CD4-positive, alpha-beta T cell treated with Interleukin-15 for 4 hours (primary cell): ENCODE measurements at places on chromosomes 2 and 18.

- no peak for DNase-seq
These were observed 16.4 kb upstream of the DLX2 start for GRCh38 chr2:172119089-172119488.

DNA sequence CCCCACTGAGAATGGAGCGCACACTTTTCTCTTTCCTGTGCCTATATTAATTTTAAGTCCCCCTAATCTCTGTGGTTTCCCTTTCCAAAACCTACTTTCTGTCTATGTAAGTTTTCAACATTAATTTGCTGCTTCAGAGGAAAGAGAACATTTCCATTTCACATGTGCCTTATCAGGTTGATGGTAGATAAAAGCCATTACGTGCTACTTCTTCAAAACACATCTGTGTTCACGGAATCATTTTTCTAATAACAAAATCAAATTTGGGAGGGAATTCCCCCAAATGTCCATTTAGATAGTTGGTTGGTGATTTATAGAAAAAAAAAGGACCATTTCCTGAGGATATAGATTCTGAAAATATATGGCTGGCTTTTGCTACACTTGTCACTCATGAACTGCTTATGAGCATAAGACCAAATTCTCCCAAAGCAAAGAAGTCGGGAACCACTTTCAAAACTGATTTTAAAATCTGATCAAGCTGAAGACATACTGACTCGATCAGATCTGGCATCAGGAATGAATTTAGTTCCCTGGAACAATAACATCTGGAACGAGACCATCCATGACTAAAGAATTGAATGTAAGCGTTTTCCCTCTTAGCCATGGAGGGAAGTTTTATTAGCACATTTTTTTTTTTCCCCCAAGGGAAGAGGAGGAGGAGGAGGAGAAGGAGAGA lies 8.2 kb downstream of the PTGR3 start:
- no peak for DNase-seq

DNA sequence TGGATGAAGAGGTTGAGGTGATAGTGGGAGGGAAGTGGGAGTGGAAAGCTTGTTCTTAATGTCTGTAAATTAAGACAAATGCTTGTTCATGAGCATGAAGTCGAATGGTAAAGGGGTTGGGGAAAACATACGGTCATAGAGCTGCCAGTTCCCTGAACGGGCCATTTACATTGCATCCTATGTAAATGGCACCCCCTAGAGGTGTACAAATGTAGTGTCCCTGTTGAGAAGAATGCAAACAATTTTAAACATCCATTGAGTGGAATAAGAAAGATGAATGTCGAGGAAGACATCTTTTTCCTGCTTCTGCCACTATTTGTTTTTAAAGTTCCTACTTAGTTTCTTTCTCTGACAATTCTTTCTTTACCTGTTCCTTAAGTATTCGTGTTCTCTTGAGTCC lies 155.7 kb downstream of the RDH14 start:
- DNase-seq, result no peak

DNA sequence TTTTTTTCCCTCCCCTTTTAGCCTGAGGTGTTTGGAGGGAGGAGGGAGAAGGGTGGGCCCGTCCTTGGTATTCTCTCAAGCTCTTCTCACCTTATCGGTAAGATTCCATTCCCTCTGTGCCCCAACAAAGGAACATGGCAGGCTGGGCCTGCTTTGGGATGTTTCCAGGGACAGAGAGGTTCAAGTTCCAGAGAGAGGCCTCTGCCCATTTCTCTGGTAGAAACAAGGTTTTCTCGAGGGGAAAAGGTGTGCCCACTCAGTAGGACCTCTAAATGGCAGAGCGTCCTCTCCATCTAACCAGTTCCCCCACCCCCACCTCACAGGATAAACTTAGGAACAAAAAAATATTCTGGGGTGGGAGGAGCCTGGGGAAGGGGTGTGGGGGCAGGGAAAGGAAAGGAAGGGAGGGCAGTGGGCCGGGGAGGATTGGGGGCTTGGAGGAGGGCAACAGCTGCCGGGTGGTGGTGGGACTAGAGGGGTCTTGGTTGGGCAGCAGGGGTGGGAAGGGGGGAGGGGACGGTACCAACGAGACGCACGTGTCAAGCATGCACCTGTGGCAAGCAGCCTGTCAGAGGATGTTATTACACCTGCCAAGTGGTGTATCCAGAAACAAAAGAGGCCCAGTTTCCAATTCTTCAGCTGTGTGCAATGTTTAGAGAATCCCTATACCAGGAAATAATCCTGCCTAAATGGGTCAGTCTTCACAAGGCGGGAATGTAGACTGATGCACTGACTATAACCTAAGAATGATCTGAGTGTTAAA lies 2.1 kb downstream of the PCBP1 start:
- no peak for DNase-seq

DNA sequence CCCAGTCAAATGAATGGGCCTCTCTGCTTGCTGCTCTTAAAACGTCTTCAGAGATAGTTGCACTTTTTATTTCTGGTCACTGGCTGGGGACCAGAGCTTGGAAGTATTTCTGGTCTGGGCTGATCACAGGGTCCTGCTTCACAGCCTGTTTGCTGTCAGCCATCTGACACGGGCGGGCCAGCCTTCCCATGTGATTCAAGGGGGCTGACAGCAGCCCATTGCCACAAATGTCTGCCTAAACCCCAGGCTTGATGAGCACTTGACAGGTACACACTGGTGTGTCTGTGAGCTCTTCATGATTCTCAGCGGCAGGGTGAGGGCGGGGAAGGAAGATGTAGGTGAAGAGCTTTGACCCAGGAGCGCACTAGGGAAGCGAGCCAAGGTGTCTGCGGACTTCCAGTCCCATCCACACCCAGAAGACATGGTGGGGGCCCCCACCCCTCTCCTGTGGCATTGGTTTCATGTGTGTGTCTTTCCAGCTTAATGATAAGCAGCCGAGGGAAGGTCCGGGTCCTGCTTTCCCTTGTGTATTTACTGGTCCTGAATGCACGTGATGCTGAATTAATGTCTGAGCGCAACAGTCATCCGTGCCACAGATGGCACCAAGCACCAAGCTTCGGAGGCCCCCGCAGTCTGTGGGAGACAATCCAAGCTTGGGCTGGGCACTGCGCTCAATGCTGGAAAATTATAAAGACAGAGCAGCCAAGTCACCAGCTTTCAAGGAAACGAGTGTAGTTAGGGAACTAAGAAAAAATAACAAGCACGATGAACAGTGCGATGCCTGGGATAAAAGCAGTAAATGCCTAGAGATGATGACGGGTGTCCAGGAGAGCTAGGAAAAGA lies 73.3 kb downstream of the SH3BP4 start:
- no peak for DNase-seq

DNA sequence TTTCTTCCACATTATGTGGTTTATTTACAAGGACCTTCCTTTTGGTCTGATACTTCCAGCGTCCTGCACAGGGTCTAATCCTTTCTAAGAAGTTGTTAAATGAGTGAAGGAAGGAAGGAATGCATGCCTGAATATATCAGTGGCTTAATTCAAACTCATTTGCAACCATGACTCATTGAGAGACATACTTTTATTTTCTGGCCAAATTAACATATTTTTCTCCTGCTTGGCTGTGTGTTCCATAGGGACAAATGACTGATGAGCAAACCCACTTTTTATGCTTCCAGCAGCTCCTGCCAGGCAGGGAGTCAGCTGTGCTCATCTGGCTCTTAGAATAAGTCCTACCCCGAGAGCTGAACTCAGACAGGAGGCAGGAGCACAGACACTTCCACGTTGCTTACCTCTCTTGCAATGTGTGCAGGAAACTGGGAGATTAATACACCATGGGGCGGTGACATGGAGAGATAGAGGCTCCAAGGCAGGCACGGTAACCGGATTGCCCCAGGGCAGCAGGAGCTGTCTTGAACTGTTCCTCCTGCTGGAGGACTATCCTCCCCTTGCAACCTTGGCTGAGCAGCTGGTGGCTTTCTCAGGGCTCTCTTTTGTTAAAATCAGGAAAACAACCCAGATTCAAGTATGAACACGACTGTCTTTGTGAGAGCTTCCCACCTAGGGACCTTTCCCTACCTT lies 667.5 kb upstream of the HS6ST1 start:
- DNase-seq, result no peak

DNA sequence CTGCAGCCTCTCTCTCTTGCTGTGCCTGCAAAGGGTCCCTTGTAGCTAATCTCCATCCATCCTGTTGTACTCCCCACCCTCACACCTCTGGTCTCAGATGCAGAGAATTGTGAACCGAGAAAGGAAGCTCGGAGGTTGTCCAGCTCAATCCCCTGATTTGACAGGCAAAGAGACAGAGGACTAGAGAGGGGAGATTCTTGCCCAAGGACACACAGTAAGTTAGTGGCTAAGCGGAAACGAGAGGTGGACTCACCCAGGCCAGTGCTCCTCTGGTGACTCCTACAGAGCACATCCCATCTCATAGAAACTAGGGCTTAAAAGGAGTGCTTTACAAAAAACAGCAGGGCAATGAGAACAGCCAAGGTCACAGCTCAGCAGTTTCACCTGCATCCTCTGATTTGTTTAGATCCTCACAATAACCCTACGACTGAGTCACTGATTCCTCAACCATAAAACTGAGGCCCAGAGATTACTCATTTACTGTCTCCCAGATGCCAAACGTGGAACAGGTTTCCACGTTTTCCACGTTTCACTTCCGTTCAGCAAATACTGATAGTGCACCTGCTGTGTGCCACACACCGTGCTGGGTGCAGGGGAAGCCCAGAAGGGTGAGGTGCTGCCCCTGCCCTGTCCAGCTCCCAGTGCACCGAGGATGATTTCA lies 22.1 kb downstream of the EHD3 start:
- no peak for DNase-seq

- peak; percentile 54 for DNase-seq
These were observed 239.8 kb downstream of the HAUS1 start for GRCh38 chr18:46343931-46344372.

DNA sequence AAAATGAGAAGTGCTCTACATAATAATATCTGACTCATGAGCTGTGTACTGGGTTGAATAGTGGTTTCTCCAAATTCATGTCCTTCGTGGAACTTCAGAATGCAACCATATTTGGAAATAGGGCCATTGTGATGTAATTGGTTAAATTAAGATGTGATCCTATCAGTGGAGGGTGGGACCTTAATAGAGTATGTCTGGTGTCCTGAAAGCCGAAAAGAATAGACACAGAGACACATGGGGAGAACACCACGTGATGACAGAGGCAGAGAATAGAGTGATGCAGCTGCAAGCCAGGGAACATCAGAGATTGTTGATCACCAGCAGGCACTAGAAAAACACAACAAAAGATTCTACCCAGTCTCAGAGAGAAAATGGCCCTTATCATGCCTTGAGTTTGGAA lies 310.1 kb downstream of the EXOC6B start:
- no peak for DNase-seq

DNA sequence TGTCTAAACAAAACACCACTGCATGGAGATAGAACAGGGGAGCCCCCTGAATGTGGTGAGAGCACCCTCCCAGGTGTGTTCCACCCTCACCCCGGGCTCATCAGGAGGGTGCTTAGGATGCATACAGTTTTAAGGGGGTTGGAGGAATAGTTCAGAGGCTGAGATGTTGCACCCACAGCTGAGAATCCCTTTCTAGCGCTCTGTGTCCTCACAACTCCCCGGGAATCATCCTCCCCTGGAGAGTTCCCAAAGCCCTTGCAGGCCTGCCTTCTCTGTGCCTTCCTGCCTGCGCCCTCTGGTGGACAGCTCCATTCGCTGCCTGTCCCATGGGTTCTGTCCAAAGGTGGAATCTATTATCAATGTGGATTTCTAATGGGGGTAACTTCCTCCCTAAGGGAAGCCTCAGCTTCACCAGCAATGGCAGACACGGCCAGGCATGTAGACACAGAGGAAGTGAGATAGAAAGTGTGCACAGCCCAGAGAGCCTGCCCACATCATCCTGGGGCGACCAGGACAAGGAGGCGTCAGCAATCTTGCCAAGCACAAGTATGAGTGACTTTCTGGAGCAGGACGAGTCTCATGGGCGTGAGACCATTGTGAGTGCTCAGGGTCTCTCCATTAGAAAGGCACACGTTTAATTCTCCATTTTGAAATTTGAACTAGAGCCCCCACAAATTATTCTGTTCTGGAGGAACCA lies 1.2 kb upstream of the UGT1A5 start:
- DNase-seq, result peak; percentile 54

DNA sequence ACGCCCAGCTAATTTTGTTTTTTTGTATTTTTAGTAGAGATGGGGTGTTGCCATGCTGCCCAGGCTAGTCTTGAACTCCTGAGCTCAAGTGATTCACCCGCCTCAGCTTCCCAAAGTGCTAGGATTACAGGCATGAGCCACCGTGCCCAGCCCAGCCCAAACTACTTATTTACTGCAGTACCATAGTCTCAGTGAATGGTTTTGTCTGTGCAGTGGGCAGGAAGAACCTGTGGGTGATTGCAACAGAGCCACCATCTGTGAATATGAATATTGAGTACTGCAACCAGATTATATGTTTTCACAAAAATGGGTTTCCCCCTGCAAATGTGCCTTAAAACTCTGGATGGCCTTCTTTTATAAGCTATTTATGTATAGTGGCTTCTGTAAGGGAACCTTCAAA lies 9.1 kb downstream of the MPPE1 start:
- no peak for DNase-seq

DNA sequence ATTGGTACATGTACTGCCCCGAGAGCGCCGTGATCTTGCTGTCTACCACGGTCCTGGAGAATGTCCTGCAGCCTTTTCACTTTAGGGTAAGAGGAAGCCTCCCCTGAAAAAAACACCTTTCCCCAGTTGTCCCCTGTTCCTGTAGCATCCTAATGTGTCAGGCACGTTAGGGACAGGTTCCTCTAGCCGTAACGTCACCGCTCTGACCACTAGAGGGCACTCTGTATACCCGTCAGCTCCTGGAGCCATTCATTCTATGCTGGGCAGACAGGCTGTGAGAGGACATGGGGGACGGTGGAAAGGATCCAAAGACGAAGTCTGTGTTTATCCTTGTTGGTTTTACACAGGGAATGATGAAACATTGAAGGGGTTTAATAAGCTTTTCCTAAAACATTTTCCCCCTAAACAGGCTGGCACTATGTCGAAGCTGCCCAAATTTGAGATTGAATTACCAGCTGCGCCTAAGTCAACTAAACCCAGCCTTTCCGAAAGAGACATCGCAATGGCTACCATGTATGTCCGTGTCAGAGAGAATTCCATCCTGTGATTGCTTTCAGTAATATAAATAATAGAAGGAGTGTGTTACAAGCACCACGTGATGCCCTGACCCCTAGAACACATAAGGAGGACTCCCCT lies 12.7 kb downstream of the RMC1 start:
- DNase-seq, result peak; percentile 82

DNA sequence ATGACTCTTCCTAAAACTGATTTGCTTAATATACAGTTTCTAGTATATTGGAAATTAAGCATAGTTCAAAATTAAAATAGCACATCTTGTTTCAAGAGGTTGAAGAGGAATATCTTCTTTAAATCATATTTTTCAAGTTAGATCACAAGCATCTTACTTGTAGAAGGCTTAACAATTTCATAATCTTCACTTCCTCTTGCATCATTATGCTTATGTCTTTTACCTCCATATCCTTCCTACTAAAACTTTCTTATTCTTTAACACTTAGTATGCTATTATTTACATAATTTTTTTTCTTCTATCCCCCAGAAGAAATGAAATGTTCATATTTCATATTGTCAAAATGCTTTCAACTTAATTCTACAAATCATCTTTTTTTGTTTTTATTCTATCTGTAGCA lies 1354.9 kb upstream of the TMEFF2 start:
- no peak for DNase-seq

DNA sequence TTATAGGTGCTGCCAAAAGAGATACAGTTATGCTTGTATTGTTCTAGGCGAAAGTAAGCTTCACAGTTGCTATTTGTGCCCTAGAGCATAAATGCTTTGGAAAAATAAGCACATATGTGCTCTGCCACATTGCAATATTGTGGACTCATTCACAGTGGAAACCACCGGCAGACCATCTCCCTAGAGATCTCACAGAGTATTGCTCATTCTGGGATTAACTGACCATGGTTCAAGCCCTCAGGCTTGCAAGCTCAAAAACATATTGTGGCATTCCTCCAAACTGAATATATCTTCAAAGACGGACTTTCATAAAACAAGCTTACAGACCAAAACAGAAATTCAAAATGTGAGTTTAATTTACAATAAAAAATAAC lies 158.2 kb upstream of the CCDC150 start:
- DNase-seq, result no peak
